ENCODE measurements at places on chromosomes 3 and 15.

DNA sequence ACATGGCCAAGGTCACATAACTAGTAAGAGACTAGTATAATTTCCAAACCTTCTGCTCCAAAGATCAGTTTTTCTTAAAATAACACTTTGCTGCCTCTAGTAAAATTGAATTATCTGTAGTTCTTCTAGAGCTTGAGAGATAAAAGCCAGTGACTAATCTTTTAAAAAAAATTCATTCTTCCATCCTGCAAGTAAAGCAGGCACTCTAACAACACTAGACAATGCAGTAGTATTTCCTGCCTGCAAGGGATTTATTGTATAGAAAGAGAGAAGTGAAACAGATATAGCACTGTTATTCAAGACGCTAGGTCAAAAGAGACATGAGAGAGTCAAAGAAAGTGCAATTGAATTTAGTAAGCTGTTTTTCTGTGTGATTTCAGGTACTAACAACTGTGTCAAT, 159.5 kb upstream of the TBC1D5 start:
- DNase-seq, result no peak

DNA sequence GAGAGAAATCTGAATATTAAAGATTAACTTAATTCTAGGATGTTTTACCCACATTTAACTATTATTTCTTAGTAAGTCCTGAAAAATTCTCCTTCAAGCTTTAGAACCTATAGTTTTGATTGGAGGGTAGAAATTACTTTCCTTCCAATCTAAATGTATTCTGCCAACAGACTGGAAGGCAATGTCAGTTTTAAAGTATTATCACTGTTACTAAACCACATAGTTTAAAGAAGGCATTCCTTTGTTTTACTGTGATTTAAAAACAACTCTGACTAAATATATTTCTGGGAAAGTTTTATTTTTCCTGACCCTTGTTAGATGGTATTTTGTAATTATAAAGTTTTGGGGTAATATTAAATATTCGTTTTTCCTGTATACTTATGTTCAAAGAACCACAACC, 382.5 kb downstream of the TBC1D5 start:
- no peak for DNase-seq

DNA sequence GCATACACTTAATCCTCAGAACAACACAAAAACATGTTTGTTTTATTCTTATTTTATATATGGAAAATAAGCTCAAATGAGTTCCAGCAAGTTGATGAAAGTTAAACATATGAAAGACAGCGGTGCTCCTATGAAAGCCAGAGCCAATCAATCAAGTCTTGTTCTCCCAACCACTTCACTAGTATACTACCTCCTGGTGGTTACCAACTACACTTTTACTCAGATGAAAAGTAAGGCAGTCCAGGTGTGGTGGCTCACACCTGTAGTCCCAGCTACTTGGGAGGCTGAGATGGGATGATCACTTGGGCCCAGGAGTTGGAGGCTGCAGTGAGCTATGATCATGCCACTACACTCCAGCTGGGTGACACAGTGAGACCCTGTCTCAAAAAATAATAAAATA, 66.0 kb downstream of the MAGI1 start:
- no peak for DNase-seq

DNA sequence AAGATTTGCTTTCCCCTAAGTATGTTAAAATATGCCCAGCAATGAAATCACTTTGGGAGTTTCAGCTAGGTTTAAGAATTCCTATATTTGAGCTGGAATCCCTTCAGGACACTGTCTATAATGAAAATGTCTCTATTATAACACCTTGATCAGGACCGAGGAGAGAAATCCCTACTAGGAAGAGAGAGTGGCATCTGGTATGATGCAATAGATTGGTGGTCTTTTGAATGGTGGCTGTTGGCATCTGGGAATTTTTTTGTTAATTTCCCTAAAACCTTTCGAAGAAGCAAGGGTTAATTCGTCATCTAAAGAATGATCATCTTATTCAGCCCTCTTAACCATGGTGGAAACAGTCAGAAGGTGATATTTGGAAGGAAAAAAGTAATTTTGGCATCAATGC, 43.0 kb downstream of the TIGIT start:
- no peak for DNase-seq

- DNase-seq, result no peak
These were observed 16.7 kb upstream of the SLC7A14 start for GRCh38 chr3:170602556-170602955.

DNA sequence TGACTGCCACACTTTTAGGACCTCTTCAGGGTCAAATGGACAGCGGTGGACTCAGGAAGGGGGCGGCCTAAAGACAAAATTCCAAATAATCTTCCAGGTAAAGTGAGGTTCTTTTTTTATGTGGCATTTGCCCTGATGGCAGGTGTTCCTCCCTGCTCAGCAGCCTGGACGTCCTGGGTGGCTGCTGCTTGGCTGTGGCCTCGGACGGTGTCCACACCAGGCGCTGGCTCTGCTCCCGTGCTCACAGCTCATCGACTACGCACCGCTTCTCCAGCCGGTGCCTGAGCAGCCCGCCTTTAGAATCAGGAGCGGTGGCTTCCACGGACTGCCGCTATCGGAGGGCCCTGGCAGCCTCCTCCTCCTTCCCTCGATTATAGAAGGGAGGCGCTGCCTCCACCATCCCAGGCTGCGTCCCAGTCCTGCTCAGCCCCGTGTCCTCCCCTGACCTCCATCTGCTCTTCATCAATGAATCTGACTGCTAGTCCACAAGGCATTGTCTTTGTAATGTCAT, 41.9 kb downstream of the PCSK6 start:
- peak; percentile 56 for DNase-seq

GRCh38 chr3:184236636-184237035, 7.3 kb downstream of the VWA5B2 start:
- DNase-seq, result no peak
